ENCODE measurements at places on chromosomes 5 and 9.

GRCh38 chr5:146060221-146060585 lies 45.2 kb downstream of the PLAC8L1 start:
- DNase-seq, result no peak

- no peak for DNase-seq
Observed at GRCh38 chr5:59249160-59249559, 644.4 kb downstream of the PDE4D start.

- no peak for DNase-seq
Observed at GRCh38 chr9:5873439-5873838, 17.2 kb upstream of the MLANA start.

- DNase-seq, result no peak
Observed at GRCh38 chr9:114157516-114158176, 2.3 kb downstream of the COL27A1 start.

- no peak for DNase-seq
Observed at GRCh38 chr5:148998174-148998797, 64.6 kb downstream of the SH3TC2 start.

GRCh38 chr9:123309611-123310010 lies 41.2 kb upstream of the STRBP start:
- DNase-seq, result no peak

- DNase-seq, result no peak
Observed at GRCh38 chr5:55868846-55869245, 17.7 kb downstream of the IL31RA start.

- DNase-seq, result no peak
Observed at GRCh38 chr5:81601919-81602318, 149.0 kb downstream of the SSBP2 start.

- no peak for DNase-seq
Observed at GRCh38 chr9:126431077-126431742, 104.6 kb downstream of the MVB12B start.

GRCh38 chr5:14143841-14144585 lies 871 bp downstream of the TRIO start:
- no peak for DNase-seq

GRCh38 chr9:90129446-90129845 lies 513.2 kb downstream of the DIRAS2 start:
- DNase-seq, result no peak

GRCh38 chr5:100970646-100971255 lies 67.7 kb upstream of the ST8SIA4 start:
- DNase-seq, result no peak

DNA sequence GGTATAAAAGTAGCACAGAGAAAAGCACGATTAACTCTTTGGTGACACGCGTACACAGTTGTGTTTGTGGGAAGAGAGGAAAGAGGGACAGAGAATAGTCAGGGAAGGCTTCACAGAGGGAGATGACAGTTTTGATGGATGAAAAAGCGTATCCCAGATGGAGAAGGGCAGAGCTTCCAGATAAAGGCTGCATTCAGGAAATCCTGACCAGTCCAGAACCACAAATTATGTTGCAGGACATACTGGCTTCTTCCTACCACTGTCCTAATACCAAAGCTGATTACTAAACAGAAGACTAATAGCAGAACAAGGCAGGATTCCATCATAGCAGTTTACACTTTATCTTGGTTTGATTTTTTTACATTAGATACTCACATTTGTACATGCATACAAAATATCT lies 34.5 kb downstream of the SLC31A2 start:
- DNase-seq, result no peak

DNA sequence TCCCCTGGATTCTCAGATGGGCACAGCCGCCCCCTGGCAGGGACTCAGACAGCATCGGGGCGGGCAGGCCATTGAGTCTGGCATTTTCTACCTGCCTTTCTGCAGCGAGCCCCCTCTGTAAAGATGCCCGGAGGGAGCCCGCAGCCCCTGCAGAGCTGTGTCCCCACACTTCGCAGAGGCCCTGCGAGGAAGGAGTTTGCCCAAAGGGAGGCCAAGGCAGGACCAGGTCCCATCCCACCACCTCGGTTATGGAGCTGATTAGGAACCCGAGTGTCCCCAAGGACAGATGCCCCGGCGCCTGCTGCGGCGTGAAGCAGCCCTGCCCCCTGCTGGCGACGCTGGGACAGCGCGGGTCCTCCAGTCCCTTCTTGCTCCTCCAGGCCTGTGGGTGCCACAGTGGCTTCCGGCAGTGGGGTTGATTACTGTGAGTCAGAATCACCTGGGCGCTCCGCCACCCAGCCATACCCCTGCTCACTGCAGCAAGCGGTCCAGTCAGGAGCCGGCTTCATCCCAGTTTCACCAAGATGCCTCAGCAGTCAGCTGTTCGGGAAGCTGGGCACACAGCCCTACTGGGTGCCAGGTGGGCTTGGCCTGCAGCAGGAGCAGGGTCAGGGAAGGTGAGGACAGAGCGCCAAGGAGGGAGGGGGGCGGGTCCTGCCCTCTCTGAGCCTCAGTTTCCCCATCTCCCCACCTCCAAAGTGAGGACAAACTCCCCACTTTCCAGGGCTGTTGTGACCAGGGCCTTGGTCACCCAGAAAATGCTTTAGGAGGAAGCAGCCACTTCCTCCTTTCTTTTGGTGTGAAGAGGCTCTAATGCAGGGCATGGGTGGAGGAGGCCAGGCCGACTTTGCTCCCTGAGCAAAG lies 117.2 kb downstream of the RXRA start:
- DNase-seq, result peak; percentile 40

- DNase-seq, result no peak
Observed at GRCh38 chr5:43316421-43316820, 3.2 kb upstream of the HMGCS1 start.

GRCh38 chr9:81649475-81650240 lies 39.7 kb downstream of the TLE1 start:
- no peak for DNase-seq

- no peak for DNase-seq
Observed at GRCh38 chr9:134371731-134372130, 45.5 kb downstream of the RXRA start.

GRCh38 chr5:88377240-88377639 lies 108.6 kb upstream of the TMEM161B start:
- no peak for DNase-seq

- DNase-seq, result no peak
Observed at GRCh38 chr5:53262348-53262970, 152.9 kb upstream of the MOCS2 start.

DNA sequence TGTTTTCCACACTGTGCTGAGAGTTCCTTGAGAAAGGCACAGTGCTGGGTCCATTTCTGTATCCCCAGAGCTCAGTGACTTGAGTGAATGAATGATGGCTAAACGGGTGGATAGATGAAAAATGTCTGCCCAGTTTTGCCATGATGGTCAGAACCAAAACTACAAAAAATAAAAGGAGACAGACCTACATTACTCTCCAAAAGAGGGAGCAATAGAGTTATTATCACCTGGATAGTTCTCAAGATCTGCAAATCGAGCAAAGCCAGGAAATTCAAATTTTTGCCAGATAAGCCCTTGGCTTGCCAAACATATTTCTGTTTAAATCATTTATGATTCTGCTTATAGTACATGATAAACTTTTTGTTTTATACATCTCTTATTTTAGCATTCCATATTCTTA lies 214.2 kb upstream of the ZNF462 start:
- no peak for DNase-seq

- no peak for DNase-seq
Observed at GRCh38 chr5:131751506-131751905, 45.3 kb downstream of the FNIP1 start.

GRCh38 chr5:136094189-136094912 lies 38.3 kb upstream of the SMAD5 start:
- DNase-seq, result no peak

- peak; percentile 3 for DNase-seq
Observed at GRCh38 chr9:21434202-21435014, 5.8 kb upstream of the IFNA1 start.

DNA sequence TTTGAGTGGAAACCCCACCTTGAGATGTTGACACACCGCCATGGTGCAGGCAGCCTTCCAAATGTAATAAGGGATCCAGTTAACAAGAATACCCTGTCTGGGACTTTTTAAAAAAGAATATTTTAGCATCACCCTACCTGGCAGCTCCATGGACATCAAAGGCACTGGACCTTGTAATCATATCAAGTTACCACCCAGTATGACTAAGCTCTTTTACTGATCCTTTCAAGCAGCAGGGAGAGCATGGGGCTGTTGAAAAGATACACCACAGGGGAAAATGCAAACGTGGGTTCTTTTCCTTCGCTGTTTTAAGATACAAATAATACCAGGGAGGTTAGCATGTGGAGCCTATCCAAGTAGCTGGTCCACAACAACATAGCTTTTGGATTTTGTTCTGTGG lies 211.2 kb downstream of the SAXO1 start:
- DNase-seq, result no peak

- DNase-seq, result no peak
Observed at GRCh38 chr5:57595523-57595991, 112.9 kb upstream of the ACTBL2 start.

GRCh38 chr5:134592141-134592746 lies 40.4 kb downstream of the SAR1B start:
- DNase-seq, result no peak

- DNase-seq, result no peak
Observed at GRCh38 chr5:74059706-74060105, 433.7 kb downstream of the ARHGEF28 start.

- no peak for DNase-seq
Observed at GRCh38 chr5:133287500-133287899, 235.7 kb downstream of the HSPA4 start.

DNA sequence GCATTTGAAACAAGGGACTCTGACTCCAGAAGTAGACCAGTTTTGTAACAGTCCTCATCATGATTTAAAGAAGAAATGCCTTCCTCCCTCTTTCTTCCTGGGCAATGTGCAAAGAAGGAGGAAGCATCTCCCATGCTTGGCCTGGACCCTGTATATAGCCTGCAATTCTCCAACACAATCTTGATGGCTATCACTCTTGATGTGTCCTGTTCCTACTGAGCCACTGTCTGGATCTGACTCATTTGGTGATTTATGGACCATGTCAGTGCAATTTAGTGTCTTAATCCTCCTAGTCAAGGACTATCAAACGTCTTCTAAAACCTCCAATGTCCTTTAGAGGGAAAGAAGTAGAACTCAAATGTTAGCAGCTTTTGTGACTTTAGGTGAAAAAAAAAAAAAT lies 697.3 kb downstream of the TLR4 start:
- no peak for DNase-seq

- no peak for DNase-seq
Observed at GRCh38 chr9:15936306-15936921, 383.6 kb downstream of the CCDC171 start.

- DNase-seq, result no peak
Observed at GRCh38 chr5:79301046-79301712, 65.2 kb downstream of the JMY start.

- DNase-seq, result no peak
Observed at GRCh38 chr5:127256886-127257597, 33.6 kb upstream of the MEGF10 start.

DNA sequence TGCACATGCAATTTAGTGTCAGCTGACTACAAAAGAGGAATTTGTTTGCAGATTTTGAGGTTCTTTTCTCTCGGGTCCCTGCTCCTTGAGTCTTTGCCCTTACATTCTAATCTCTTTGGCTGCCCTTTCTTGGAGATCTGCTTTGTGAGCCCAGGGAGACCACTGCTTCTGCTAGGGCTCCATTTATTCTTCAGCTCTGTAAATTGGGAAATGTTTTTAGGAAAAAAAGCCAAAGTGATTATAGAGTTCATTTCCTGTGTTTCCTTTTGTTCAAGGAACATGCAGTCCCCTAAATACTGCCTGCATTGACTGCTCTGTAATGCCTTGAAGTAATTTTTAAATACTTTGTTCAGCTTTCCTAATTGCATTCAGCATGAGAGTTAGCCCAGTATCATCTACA lies 197.4 kb downstream of the CSNK1G3 start:
- no peak for DNase-seq

DNA sequence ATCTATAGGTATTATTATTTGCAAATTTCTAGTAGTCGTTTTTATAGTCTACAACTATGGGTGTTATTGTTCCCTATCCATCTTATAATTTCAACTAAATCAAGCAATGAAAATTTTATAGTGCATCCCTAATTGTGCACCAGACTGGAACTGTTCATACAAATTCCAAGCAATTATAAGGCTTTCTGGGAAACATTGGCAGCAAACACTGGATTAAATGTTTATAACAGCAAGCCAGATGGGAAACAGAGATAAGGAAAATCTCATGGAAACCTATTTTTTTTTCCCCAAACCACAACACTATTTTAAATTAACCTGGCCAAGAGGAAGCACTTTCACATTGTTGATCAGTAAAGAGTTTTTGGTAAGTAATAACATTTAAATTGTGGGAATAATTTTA lies 524.3 kb downstream of the RASEF start:
- DNase-seq, result no peak

GRCh38 chr9:7367726-7368125 lies 431.9 kb downstream of the DMAC1 start:
- DNase-seq, result no peak

- no peak for DNase-seq
Observed at GRCh38 chr5:125559296-125559695, 812.9 kb upstream of the ZNF608 start.

GRCh38 chr9:1217076-1217475 lies 166.9 kb downstream of the DMRT2 start:
- DNase-seq, result no peak

GRCh38 chr5:122500245-122501088 lies 188.4 kb downstream of the SNCAIP start:
- peak; percentile 8 for DNase-seq

Data from DMS 273 treated with DMSO at 0.1 percent for 48 hours (cell line).